NCI-H460 (cell line): ENCODE measurements at places on chromosomes 2 and 18.

GRCh38 chr2:102436323-102436722 lies 13.4 kb downstream of the IL18RAP start:
- no peak for DNase-seq

DNA sequence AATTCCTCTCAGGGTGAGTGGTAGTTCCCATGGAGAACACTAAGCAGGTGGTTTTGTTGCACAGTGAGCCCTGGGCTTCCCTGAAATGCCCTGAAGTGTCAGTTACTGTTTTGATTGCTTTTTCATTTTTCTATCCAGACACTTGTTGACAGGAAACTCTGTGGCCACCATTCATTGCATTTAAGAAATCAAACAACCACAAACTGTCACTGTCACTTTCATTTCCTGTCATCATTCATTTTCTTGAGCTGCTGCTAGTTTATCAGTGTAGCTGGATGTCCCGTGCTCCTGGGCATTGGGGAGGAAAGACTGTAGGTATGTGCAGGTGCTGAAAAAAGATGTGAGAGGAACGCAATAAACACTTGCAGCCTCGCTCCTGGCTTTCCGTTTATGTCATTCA lies 891.6 kb upstream of the ZEB2 start:
- DNase-seq, result no peak

- no peak for DNase-seq
Observed at GRCh38 chr2:145044491-145044890, 524.6 kb upstream of the ZEB2 start.

- DNase-seq, result peak; percentile 84
Observed at GRCh38 chr2:76599732-76600368, 889.1 kb upstream of the GCFC2 start.

DNA sequence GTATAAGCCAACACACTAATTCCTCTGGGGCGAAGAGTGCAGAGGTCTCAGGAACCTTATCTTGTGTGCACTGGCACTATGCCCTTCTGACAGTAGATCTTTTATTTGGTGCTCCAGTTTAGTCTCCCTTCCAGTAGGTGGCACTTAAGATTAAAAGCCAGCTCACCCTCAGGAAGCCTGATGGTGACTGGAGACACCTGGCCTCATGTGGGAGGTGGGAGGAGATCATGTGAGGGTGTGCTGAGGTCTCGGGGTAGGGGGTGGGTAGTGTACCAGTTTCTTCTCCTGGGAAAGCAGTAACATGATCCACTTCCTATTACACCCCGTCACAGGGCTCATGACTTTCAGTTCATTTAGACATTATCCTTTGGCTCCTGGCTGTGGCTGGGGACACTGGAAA lies 654.9 kb downstream of the ADCYAP1 start:
- DNase-seq, result no peak

- no peak for DNase-seq
Observed at GRCh38 chr2:216344206-216344949, 27.9 kb downstream of the MARCHF4 start.

- DNase-seq, result no peak
Observed at GRCh38 chr2:186995092-186995491, 146.1 kb upstream of the ZSWIM2 start.

- DNase-seq, result no peak
Observed at GRCh38 chr2:65554765-65555591, 122.6 kb upstream of the SPRED2 start.

- DNase-seq, result no peak
Observed at GRCh38 chr2:51018145-51018544, 13.8 kb downstream of the NRXN1 start.

GRCh38 chr2:214856137-214856536 lies 46.7 kb upstream of the BARD1 start:
- no peak for DNase-seq

DNA sequence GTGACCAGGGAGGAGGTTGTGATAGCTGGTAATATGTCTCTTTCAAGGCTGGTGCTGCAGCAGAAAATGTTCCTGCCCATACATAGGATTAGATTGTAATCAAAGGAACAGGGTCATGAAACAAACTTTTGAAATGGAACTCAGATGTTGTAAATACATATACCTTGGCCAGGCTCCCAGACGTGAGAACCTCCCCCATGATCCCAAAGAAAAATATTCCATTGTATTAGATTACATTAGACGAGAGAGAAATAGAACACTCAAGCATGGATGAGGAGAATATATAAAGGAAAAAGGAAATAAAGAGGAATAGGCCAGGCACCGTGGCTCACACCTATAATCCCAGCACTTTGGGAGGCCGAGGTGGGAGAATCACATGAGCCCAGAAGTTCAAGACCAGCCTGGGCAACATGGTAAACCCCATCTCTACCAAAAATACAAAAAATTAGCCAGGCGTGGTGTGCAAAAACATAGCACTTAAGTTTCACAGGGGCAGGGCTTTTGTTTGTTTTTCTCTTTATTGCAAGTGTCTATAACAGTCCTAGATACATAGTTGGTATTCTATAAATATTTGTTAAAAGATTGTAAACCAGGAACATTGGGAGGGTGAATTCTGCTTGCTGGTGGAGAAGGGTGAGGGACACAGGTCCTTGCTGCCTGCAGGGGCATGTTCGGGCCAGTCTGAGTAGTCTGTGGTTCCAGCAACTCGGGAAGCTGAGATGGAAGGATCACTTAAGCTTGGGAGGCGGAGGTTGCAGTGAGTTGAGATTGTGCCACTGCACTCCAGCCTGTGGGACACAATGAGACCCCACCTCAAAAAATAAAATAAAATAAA lies 52.8 kb downstream of the RPL37A start:
- no peak for DNase-seq

GRCh38 chr2:46151577-46151976 lies 145.6 kb upstream of the EPAS1 start:
- no peak for DNase-seq

DNA sequence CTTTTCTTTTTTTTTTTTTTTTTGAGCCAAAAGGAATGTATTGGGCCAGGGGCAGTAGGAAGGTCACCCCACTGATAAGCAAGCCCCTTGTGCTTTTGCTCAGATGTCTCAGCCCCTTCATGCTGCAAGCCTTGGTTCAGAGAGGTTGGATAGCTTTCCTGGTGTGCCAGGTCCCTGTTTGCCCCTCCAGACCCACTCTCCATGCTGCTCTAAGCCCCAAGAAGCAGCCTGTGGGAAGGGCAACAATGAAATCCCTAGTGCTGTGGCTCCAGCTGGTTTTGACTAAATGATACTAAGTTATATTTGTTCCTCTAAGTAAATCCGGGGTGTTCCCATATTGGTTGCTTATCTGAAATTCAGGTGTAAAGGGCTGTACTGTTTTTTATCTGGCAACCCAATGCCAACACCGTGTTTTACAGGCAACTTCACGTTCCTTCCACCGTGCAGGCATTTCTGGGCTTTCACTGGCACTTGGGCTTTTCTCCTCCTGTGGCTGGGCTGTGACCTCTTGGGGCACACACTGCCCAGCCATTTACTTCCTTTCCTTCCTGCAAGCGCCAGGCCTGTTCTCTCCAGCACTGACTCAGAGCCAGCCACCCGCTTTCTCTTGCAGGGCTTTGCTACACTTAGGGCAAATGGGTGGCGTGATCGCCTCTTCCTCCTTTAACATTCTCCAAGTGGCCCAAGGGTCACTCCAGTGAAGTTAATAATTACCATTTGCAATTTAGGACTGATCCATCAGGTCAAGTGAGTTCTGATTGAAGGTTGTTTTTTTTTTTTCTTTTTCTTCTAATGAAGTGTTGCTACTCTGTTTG lies 21.6 kb downstream of the MERTK start:
- no peak for DNase-seq

DNA sequence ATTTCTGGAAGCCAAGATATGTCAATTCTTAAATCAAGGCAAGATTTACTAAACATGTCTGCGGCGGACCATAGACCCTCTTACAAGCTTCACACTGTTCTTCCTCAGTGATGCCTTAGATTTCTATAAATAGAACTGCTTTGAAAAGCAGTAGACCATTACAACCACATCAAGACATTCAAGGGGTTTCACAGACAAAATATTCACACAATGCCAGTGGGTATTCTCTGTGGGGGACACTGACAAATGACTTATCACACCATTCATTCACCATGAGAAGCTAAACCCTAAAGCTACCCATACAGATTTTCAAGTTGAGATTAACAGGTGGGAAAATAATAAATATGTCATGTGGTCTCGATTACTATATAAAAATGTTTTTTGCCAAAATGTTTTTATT lies 15.9 kb upstream of the LRRTM4 start:
- DNase-seq, result no peak

DNA sequence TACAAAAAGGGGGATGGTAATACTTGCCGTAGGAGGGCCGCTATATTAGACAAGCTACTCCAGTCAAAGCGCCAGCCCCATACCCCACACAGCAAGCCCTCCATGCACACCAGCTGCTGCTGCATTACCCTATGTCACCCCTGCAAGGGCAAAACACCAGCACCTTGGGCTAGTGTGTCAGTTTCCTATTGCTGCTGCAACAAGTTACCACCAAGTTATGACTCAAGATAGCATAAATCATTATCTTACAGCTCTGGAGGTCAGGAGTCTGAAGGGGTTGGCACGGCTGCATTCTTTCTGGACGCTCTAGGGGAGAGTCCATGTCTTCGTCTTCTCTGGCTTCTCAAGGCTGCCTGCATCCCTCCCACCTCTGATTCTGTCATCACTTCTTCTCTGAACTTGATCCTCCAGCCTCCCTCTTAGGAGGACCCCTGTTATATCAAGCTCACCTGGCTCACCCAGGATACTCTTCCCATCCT lies 88.6 kb upstream of the ACAA2 start:
- DNase-seq, result no peak

DNA sequence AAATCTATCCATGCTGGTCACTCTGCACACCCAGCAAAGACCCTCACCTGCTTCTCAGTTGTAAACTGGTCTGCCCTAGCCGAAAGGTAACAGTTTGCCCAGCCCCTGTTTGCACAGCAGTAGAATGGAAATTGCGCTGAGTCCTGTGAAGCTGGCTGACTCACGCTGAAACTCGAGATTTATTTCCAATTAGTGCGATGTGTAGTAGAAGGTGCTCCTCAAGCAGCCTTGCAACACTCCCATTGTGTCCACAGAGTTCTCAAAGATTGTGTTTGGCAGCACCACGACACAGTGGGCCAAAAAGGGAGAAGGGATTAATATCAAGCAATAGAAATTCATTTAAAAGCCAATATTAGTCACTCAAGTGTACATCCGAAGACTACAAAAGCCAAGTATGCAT lies 21.7 kb upstream of the APCDD1 start:
- no peak for DNase-seq

- DNase-seq, result no peak
Observed at GRCh38 chr2:164922134-164922533, 33.2 kb downstream of the SLC38A11 start.

DNA sequence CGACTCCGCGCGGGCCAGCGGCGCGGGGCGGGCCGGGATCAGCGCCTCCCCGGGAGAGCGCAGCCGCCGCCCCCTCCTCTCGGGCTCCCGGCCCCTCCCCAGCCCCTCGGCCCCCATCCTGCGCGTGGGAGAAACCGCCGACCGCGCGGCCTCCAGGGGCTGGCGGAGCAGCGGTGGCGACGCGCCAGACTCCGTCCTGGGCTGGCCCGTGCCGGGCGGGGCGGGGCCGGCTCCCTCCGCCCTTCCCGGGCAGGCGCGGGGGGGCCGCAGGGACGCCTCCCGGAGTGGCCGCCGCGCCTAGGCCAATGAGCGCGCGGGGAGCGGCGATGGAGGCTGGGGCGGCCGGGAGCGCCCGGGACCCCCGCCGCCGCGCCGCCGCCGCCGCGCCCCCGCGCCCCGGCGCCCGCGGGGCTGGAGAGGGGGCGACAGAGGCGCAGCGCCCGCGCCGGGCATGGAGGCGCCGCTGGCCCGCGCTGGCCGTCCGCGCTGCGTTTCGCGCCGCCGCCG lies 49.1 kb downstream of the KCNIP3 start:
- DNase-seq, result peak; percentile 62

DNA sequence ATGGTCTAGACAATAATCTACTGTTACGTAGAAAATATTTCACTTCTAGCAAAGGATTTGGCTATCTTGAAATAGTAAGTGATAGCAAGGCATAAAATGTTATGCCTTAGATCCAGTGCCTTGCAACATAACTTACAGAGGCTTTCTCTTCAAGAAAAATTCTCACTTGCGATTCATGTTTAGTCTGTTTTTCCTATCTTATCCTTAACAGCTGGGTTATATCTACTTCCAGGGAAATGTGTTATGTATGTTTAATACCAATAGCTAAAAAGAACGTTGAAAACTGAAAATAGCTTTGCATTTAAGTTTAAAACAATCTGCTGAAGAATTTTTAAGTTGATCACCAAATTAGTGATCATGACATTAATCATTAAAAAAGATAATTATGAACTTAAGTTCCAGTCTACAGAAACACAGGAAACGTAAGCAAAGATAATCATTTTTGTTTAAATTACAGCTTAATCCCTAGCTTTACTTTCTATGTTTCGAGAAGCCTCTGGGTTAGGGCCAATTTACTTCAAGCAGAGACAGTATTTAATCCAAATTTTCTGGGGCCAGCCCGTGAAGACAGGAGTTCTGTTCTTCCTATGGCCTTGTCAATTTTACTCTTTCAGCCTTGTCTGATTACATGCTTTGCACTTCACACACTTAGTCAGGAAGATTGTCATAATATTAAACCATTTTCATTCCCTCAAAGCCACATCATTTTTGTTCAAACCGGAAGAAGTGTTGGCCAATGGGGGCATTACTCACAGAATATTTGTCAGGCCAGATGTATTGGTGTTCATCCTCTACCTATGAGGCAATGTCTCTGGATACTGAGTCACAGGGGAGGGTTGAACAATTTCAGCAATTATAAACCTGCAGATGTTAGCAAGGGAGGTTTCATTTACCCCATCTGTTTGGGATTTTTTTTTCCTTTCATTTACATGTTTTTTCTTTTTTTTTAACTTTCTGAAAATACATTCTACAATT lies 1132.9 kb upstream of the ZEB2 start:
- DNase-seq, result peak; percentile 12

GRCh38 chr18:77133835-77134496 lies 1.4 kb upstream of the MBP start:
- DNase-seq, result no peak

- no peak for DNase-seq
Observed at GRCh38 chr2:61690078-61690596, 152.0 kb upstream of the XPO1 start.

- DNase-seq, result no peak
Observed at GRCh38 chr18:58615140-58616132, 13.5 kb downstream of the ALPK2 start.

DNA sequence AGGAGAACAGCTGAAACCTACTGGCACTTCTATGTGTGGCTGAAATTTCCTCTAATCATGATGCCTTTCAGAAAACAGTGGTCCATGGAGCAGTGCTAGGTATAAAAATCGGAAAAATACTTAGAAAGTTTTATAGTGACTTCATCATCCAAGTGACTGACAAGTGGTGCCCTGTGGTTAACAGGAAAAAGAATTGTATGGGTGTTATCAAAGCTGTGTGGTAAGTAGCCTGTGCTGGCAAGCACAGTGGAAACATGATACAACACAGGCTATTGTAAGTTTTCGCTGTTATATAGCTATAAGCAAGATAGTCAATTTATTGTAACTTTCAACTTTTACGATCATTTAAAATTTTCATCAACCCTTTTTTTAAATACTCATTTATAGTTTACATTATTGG lies 1599.7 kb upstream of the ZEB2 start:
- DNase-seq, result no peak

GRCh38 chr2:135688978-135689377 lies 52.7 kb upstream of the UBXN4 start:
- no peak for DNase-seq

GRCh38 chr2:108320326-108320922 lies 31.7 kb downstream of the SULT1C2 start:
- no peak for DNase-seq
